Mononuclear cell (primary cell): ENCODE measurements at places on chromosomes 7 and 10. TPM values are rescaled to one million over a fixed set of nuclear protein-coding genes. Genes with fewer than 3 reads are reported as not detected.

Gene ST8SIA6
- 1.3 TPM for total RNA-seq

Gene TUBB8
- total RNA-seq, result 0.21 TPM

Gene TDRD1
- total RNA-seq, result 0.10 TPM

Gene CPA4
- total RNA-seq, result 0.21 TPM

Gene ZNF722
- not detected for total RNA-seq

Gene SIRT1
- 40.0 TPM for total RNA-seq

Gene ANXA8L1
- 0.21 TPM for total RNA-seq

Gene GDF2
- total RNA-seq, result not detected

Gene PARG
- 31.7 TPM for total RNA-seq

Gene MYO3A
- total RNA-seq, result 0.10 TPM

Gene MMD2
- total RNA-seq, result not detected

Gene PLAC9
- not detected for total RNA-seq

Gene SPDYE5
- total RNA-seq, result not detected

Gene SLC39A12
- total RNA-seq, result not detected

Gene NRAP
- not detected for total RNA-seq

Gene ZNF518A
- 7.7 TPM for total RNA-seq
